ENCODE measurements at places on chromosomes 6 and 20.
A peak's percentile ranks its signal among the peaks of the same experiment; 100 is the strongest.

GRCh38 chr6:35475573-35475972, 7.4 kb downstream of the RPL10A start:
- DNase-seq: no peak

GRCh38 chr6:117072134-117072533, 193.2 kb upstream of the VGLL2 start:
- DNase-seq: no peak

GRCh38 chr6:163187201-163187600, 227.3 kb upstream of the QKI start:
- DNase-seq: no peak

DNA sequence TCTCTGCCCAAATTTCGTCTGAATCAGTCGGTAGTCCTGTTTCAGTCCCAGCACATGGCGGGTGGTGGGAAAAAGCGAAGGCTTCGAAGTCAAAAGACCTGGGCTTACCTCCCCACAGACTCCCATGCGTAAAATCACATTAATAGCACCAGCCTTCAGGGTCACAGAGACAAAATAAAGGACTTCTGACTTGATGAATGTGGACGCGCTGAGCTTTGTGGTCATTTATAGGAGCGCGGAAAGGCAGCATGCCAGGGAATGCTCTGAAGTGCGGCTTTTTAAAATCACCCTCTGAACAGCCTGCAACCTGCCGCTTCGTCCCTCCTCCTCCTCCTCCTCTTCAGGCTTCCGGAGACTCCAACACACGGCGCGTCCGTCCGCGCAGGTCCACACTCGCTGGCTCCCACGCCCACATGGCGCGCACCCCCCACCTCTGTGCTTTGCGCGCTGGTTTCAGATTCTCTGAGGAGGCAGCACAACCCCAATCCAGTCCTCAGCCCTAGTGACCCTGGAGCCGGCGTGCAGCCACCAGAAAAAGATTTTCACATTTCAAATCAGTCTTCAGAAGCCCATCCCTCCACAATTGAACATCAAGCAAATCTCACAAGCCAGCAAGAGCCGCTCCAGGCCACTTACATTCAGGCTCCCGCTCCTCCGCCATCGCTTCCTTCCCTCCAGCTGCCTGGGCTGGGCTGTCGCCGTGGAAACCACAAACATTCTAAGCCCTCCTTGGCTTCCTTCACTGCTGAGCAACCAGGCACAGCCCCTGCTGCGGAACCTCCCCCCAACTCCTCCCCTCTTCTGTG, at the start of gene C6orf118:
C6orf118 (minus strand) TSS at position 680 of the 806 bp plus-strand sequence; CDS start at position 661, 19 bp downstream.
- no peak for DNase-seq

DNA sequence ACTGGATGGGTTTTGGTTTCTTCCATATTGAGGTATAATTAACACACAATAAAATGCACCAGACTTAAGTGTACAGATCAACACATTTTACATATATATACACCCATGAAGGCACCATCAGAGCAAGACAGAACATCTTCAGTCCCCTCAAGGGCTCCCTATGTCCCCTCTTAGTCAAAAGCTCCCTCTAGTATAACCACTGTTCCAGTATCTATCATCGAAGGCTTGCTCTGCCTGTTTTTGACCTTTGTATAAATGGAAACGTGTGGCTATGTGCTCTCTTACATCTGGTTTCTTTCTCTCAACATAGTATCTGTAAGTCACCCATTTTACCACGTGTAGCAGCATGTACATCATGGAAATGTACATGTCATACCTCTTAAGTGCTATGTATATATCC, 66.5 kb downstream of the BANF2 start:
- DNase-seq: no peak

GRCh38 chr6:21692721-21693120, 99.2 kb downstream of the SOX4 start:
- no peak for DNase-seq

- DNase-seq: no peak
These were observed 54.7 kb upstream of the PDE7B start for GRCh38 chr6:135796643-135797305.

GRCh38 chr6:44627091-44627882, 239.8 kb downstream of the CDC5L start:
- DNase-seq: no peak

DNA sequence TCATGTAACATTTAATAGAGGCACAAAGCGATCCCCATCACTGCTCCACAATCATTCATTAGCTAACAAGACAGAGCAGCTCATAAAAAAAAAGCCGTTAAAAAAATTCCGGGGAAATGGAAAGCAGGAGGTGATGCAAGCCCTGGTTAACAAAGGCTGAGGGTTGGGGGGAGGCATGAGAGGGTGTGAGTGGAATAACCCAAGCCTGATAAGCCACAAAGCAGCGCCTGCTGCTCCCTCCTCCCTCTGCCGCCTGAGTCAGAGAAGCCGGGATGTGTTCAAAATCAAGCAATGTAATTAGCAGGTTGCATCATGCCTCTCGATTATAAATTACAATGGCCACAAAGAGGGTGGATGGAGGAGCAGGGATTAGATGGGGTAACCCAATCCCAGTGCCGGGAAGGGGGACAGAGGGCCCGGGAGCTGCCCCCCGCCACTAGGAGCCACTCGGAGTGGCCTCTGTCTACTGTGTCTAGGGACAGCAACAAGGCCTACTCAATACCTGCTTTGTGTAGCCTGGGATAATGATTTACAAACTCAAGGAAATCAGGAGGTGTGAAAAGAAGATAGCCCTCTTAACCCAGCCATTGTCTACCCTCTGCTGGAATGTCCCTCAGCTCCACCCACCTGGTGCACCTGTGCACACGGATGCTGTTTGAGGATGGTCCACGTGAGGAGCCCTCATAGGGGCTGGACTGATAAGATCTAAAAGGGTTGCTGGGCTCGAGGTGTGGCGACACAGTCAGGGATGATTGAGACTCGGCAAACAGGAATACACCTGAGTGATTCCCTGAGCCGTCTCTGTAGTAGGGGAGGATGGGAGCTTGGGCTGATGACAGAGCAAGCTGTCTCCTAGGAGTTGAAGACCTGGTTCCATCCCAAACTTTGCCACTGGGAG, 156.9 kb downstream of the VEGFA start:
- peak; percentile 98 for DNase-seq

- no peak for DNase-seq
These were observed 82.6 kb upstream of the CNKSR3 start for GRCh38 chr6:154593122-154593521.

DNA sequence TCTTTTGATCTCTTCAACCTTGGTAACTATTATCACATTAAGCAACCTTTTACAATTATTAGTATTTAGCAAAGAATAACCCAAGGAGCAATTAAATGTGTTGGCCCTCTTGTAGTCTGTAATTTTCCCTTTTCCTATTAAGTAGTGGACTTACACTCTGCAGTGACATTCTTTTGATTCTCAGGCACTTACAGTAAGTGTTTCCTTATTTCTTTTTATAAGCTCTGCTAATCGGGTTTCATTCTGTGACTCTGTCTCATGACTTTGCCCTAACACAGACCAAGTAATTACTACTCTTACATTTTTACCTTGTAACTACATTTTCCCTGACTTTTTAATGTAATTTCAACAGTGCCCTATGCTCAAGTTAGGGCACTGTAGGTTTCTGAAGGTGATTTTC, 104.0 kb upstream of the EPHA7 start:
- DNase-seq: no peak

DNA sequence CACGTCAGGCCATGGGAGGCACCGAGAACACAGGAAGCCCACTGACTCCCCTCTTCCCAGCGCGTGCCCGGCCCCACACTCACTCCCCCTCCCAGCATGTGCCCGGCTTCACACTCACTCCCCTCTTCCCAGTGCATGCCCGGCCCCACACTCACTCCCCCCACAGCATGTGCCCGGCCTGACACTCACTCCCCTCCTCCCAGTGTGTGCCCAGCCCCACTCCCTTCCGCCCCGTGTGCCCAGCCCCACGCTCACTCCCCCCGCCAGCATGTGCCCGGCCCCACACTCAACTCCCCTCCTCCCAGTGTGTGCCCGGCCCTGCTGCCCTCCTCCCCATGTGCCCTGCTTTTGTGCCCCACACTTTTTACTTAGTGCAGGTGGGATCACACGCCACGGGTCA, 9.7 kb downstream of the RTEL1 start:
- no peak for DNase-seq

DNA sequence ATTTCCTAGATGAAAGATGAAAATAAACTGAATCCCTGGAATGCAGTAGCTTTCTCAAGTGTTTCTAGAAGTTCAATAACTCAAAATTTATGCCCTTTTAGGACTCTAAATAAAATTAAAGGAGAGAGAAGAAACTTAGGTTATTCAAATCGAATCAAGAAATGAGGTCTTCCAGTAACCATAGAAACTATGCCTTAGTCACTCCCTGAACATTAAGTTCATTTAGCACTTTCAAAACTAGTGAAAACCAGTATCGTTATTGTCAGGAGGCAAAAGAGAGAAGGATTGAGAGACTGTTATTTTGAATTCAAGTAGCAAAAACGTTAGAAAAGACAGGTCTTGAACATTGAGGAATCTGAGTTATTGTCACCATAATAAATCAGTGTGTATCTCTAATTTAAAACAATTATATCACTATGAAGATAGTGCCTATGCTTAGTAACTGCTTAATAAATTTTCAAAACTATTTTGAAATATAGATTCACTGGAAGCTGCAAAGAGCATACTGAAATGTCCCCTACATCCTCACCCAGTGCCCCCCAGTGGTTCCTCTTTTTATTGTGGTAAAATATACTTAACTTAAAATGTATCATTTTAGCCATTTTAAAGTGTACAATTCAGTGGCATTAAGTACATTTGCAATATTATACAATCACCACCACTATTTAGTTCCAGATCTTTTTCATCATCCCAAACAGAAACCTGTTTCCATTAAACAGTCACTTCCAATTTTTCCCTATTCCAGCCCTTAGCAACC, 4.6 kb downstream of the RPP21 start:
- DNase-seq: no peak

DNA sequence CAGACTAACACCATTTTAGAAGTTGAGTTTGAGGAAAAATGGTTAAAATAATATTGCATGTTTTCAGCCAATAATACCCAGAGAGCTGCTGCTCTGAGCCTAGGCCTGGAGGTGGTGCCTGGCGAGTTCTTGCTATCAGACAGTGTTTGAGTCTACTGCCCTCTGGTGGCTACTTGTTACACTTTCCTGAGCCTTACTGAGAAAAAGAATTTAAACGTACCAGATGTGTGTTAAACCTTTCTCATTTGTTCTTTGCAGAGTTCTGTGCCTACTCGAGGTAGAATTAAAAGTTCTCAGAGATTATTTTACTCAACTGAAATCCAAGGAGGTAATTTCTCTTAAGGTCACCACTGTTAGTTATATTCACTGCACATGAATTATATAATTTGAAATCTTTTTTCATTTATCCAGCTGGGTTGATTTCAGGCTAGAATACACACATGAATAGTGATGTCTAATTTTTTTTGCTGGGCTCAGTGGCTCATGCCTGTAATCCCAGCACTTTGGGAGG, 38.2 kb downstream of the SHLD1 start:
- peak; percentile 76 for DNase-seq

DNA sequence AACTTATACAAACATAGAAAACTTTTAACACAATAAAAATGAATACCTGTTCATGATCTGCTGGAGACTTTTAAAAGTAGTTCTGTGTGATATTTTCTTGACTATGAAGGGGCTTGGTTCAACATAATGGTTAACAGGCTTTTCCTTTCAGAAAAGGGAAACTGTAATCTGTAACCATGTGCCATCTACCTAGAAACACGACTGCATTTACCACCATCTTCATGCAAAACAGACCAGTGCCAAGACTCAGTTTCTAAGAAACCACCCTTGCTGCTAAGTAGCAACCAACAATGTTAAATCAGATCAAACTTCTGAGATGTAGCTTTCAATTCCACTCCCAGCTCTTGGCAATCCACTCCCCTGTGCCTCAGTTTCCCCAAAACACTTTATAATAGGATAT, 15.7 kb downstream of the STAU1 start:
- no peak for DNase-seq

GRCh38 chr20:17875981-17876385, 92.6 kb downstream of the SNX5 start:
- no peak for DNase-seq

GRCh38 chr6:130742131-130742681, 85.0 kb upstream of the SMLR1 start:
- DNase-seq: no peak

GRCh38 chr20:22437354-22437753, 147.0 kb downstream of the FOXA2 start:
- no peak for DNase-seq

- DNase-seq: no peak
These were observed 42.7 kb downstream of the MAFB start for GRCh38 chr20:40646361-40646760.

GRCh38 chr20:63835021-63835858, 4.2 kb upstream of the ZBTB46 start:
- DNase-seq: peak; percentile 92

DNA sequence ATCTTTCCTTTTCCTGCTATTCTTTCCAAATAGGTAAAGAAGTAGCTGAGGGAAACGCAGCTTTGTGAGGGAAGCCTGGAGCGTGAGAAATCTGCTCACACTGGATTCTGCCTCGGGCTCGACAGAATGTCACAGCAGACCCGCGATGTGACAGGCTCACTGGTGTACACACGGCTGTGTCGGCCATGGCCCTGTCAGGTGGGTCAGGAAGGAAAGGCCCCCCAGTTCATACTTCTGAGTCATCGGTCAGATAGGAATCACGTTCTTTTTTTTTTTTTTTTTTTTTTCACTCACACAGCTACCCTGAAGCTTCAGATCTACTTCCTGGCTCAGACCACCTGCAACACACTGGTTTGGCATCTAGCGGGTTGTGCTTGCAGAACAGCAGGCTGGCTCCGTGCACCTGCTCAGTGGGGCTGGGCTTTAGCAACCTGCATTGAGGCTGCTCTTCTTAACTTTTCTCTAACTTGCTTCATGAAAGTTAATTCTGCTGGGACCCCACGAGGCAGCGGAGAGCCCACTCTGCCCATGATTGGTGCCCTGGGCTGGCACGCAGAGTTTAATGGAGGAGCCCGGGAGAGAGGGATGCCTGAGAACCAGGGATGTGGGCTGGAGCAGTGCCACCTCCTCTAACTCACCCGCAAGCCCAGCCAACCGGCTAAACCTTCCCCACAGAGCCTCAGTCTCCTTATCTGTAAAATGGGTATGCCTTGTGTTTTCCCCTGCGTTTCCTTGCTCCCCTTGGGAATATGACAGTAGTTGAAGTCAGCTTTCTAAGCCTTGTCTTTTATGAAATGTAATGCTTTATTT, 61.5 kb upstream of the FNDC1 start:
- DNase-seq: no peak

GRCh38 chr20:22949331-22950109, 85.6 kb upstream of the SSTR4 start:
- DNase-seq: no peak

Measured in NCI-H526 (cell line).